ENCODE measurements at places on chromosomes 4 and X.

DNA sequence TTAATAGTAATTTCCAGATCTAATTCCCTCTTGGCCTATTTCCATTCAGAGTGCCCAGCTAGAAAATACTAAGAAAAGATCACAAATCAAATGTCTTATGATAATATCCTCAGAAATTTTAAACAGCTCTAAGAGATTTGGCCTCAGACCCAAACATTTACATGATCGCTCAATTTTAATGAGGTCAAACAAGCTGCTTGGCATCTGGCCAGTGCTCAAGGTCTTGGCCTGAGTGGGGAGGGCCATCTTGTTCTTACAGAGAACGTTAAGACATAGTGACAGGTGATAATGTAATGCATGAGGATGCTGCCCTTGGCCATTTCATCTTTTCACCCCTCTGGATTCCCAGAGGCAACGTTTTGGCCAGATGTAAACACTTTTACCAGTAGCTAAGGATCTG, 159.2 kb upstream of the SLC7A11 start:
- DNase-seq: no peak

- no peak for DNase-seq
Observed at GRCh38 chr4:178671766-178672165, 1229.5 kb upstream of the AGA start.

DNA sequence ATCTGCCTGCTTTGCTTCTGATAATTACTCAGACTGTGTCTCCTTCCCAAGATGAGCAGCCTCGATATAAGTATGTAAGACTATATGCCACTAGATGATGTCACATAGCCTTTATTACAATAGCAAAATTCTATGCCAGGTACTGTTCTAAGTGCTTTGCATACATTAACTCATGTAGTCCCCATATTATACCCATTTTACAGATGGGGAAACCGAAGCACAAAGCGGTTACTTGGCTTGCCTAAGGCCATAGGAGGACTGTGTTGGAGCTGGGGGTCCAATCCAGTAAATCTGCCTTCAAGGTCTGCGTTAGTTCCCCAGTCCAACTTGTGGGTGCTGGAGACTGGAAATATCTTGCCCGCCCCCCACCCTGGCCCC, 826 bp upstream of the SCML1 start:
- DNase-seq: no peak

- DNase-seq: peak; percentile 60
Observed at GRCh38 chrX:129925305-129926092, 19.5 kb downstream of the UTP14A start.

GRCh38 chr4:15294202-15294601, 133.6 kb upstream of the C1QTNF7 start:
- DNase-seq: no peak

DNA sequence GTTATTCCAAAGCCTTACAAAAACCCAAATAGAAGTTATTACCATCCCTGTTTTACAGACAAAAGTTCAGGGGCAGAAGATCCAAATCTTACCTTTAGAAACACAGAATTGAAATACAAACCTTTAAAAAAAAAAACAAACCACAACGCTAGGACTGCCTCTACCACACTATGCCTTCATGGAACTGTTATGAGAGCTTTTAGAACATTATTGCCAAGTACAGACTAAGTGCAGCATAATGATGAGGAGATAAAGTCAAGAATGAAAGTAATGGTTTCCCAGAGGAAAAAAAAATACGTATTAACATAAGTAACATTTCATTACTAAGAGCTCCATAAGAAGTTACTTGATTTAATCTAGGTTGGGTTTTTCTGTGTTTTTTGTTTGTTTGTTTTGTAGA, 34.3 kb downstream of the TSPAN5 start:
- DNase-seq: no peak

DNA sequence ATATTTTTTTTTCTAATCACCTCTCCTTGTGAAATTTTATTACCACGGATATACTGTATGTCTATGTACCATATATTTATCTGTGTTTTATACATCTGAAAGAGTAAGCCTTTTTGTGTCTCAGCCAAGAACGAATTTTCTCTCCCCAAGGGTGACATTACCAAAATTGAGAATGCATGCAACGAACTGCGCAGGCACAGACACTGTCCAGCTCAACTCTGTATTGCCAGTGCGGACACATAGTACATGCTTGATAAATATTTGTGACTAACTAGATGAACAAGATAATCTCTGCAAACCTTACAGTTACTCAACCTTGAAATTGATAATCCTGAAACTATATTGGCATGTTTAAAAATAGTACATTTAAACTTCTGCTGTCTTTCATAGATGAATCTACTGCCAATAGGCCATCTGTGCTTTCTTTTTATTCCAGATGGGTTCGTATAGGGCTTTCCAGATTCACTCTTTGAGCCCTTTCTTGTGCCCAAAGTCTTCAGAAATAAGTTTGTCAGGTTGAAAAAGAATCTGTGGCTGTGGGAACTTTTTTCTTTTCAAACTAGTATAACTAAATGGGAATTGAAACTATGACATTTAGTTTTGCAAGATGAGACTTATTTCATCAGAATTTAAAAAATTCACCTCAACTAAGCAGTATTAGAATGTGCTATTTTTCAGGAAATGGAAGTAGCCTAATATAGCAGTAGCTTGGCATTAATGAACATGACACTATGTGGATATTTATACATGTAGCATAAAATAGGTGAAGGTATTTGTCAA, 38.9 kb downstream of the DTHD1 start:
- DNase-seq: no peak

DNA sequence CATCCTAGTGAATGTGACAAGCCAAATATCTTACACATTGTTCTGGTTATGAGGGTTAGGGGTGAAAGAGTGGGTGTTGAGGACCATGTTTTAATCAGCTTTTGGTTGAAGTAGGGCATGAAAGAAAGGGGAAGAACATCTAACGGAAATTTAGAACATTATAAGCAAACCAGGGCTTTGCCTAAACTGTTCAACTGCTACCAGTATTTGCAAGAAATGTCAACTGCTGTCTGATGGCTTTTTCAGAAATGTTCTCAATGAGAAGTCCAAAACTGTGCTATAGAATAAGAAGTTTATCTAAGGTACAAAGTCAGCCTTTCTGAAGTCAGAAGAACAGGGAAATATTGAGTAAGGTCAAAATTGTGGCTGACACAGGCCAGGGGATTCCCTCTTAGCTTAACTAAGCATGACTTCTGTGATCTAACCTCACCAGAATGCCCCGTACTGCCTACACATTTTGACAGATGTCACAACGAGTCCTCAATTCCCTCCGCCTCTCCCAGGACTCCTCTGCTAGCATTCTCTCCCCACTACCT, 67.1 kb downstream of the DTHD1 start:
- DNase-seq: no peak

- no peak for DNase-seq
Observed at GRCh38 chr4:106353786-106354185, 14.8 kb downstream of the GIMD1 start.

GRCh38 chr4:142452161-142452855, 393.8 kb downstream of the INPP4B start:
- DNase-seq: no peak

GRCh38 chrX:19065535-19065934, 56.7 kb downstream of the ADGRG2 start:
- DNase-seq: no peak

GRCh38 chrX:3393581-3394111, 47.2 kb upstream of the MXRA5 start:
- no peak for DNase-seq

DNA sequence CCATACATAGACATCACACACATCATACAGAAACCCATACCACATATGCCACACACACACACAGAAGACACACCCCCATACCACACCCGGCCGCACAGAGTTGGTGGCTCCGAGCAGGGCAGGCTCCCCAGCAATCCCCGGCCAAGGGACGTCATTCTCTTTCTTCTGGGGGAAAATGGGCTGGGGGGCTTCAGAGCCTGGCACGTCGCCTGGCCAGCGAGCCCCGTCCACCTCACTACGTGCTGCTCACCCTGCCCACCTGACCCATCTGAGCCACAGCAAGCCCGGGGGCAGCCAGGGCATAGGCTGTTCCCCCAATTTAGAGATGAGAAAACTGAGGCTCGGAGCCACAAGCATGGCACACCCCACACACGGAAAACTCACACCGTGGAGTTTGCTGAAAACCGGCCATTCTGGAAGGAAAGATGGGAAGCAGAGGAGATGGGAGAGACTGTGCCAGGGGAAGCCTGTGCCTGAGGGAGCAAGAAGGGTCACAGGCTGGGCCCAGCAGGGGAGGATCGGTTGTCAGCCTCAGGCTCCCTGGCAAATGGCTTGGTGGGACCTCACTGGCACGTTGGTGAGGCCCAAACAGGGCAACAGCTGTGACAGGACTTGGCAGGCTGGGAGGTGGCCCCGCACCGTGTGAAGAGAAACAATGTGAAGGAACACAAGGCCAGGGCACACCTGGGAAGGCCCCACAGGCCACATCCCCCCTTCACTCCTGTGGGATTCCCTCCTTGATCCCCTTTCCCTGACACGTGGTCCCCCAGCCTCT, 73.2 kb downstream of the JAKMIP1 start:
- DNase-seq: peak; percentile 80

DNA sequence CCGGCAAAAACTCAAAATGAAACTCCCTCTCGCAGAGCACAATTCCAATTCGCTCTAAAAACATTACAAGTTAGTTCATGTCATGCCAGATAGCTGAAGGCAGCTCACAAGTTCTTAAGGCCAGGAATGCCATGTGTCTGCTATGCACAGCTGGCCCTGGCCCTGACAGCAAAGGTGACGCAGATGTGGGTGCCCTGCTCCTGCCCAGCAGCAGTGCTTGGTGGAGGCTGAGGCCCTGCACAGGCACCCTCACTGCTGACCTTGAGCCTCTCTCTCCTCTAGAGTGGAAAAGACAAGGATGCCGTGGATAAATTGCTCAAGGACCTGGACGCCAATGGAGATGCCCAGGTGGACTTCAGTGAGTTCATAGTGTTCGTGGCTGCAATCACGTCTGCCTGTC, 2.9 kb downstream of the S100P start:
- DNase-seq: no peak

GRCh38 chr4:100547541-100548199, 29.8 kb upstream of the EMCN start:
- DNase-seq: no peak

DNA sequence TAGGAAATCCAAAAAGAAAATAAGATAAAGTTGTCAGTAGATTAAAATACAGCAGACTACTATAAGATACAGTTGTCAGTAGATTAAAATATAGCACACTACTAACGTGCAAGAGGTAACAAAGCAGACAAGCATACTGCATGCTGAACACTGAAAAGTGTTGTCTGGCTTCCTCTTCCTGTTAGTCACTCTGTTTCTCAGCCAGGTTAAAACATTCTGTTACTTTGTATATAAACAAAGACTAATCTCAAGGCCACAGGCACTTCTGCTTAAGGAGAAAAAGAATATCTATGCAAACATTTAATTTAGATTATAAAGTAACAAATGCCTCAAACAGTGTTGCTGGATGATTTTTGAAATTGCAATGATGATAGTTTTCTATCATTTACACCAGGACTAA, 41.0 kb upstream of the SCD5 start:
- no peak for DNase-seq

- DNase-seq: no peak
Observed at GRCh38 chr4:39446483-39446841, 12.3 kb downstream of the RPL9 start.

- DNase-seq: no peak
Observed at GRCh38 chr4:7821245-7822136, 118.2 kb downstream of the AFAP1 start.

GRCh38 chr4:1172228-1172851, at the start of gene SPON2:
SPON2 (minus strand) TSS chr4:1172583.
- DNase-seq: no peak

DNA sequence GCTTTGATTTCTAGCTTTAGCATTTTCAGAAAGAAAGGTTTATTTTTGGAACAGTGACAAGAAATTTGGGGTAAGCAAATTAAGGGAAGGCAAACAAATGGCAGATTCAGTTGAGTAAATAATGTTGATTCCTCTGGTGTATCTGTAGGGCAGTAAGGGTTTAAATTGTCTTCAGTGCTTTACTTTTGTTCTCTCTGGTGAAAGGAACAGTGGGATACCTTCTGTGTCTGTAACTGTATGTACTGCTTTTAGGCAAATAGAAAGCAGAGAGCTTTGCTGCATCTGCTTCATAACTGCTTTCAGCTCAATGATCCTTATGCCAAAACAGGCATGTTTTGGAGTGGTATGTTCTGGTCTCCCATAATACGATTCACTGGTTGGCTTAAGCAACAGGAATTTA, 932.1 kb upstream of the SLIT2 start:
- no peak for DNase-seq

- DNase-seq: no peak
Observed at GRCh38 chr4:153969542-153969941, 180.7 kb upstream of the SFRP2 start.

DNA sequence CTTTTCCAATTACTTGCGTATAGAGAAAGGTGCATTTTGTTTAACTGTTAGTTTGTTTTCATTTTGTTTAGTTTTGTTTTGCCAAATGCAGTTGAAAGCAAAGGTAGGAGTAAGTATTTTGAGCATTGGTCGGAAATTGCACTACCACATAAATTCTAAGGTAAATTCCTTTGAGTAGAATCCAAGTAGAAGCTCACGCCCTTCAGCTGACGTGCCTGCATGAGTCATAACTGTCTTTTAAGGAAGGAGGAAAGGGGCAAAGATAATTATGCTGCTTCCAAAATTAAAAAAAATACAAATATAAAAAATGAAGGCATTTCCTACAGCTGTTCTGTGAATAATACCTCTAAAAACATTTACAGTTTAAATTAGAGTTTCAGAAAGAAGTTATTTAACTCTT, 110.2 kb upstream of the MYOZ2 start:
- DNase-seq: no peak

GRCh38 chrX:134782796-134783195, 124.5 kb upstream of the PLAC1 start:
- no peak for DNase-seq

GRCh38 chr4:145939441-145939750, 773 bp upstream of the ZNF827 start:
- DNase-seq: no peak

DNA sequence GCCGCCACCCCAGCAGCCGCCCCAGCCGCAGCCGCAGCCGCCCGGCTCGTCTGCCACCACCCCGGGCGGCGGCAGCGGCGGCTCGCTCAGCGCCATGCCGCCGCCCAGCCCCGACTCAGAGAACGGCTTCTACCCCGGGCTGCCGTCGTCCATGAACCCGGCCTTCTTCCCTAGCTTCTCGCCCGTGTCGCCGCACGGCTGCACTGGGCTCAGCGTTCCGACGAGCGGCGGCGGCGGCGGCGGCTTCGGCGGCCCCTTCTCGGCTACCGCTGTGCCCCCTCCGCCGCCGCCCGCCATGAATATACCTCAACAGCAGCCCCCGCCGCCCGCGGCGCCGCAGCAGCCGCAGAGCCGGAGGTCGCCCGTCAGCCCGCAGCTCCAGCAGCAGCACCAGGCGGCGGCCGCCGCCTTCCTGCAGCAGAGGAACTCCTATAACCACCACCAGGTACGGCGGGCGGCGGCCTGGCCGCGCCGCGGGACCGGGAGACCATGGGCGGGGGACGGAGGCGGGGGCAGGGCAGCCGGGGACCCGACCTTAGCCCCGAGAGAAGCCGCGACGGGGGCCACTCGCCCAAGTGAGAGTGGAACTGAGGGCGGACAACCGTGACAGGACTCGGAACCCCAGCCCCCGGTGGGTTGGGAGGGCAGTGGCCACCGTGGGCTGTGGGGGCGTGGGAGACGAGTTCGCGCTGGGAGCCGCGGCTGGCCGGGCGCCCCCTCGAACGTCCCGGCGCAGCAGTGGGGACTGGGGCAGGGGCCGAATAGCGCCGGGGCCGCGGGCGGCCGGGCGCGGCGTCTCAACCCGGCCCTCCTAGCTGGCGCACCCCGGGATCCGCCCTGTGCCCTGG, 1.8 kb downstream of the CPEB2 start:
- peak; percentile 86 for DNase-seq

- DNase-seq: no peak
Observed at GRCh38 chr4:78796526-78796925, 20.4 kb downstream of the BMP2K start.

GRCh38 chrX:113919387-113919786, 664.5 kb upstream of the HTR2C start:
- no peak for DNase-seq
